ENCODE measurements at places on chromosomes 16 and 17. TPM values are rescaled to one million over a fixed set of nuclear protein-coding genes. Genes with fewer than 3 reads are reported as not detected.

DNA sequence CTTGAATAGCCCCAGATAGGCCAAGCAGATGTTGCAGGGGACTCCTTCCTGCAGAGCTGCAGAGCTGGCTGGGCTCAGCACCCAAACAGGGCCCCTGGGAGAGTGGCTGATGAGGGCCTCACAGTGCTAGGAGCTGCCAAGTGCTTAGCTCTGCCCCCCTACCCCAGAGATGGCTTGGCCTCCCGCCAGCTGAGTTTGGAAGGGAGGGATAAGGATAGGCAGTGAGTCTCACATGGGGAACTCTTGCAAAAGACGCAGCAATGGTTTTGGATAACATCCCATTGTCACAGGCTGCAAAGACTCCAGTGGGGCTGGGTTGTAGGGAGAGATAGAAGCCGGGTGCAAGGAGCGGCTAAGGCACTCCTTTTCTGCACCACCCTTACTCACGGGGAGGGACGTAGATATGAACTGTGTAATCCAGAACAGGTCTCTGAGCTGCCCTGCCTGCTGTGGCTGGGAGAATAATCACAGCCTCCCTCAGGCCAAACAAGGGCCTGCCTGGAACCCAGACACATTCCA is 52.9 kb upstream of the MAF start:
- no peak for DNase-seq

DNA sequence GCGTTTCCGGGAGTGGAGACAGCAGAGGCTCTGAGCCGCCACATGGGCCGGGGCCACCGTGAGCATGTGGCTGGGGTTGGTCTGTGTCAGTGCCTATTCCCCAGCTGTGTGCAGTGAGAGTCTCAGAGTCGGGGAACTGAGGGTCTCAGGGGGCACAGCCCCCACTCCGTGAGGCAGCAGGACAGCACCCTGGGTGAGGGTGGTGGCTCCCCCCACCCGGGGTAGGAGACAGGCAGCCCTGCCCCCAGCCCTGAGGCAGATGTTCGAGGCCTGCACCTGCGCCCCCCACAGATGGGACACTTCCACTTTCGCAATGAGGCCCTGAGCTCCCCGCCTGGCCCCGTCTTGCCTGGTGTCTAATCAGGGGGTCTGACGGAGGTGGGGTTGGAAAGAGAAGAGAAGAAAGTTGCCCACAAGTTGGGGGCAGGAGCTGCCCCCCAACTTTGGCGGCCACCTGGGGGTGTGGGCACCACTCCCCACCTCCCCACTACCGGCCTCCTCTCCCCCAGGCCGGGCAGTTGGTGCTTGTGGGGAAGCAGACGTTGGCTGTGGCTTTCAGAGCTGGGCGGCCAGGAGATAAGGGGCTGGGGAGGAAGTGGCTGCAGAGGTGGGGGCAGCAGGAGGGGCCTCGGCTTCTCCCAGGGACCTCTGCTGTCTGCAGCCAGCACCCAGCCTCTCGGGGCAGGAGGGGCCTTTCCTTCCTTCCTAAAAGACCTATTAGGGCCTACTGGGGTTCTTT is 1.8 kb upstream of the CBFA2T3 start:
- DNase-seq, result no peak

DNA sequence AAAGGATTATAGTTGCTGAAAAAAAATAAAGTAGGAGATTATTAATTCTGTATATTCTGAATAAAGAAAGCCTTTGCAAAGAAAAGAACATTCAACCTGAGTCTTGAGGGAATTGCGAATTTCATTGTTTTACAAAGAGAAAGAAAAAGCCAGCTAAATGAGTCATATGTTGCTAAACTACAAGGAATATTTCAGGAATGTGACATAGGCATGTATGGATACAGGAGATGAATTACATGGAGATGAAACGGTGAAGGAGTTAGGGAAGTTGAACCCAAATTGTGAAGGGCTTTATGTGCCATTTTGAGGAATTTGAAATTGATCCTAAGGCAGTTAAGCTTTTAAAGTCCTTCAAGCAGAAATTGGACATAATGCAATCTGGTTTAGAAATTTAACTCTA is 177.3 kb upstream of the RBL2 start:
- DNase-seq, result no peak

- DNase-seq, result no peak
These were observed 21.2 kb downstream of the SMG6 start for GRCh38 chr17:2282297-2282873.

GRCh38 chr17:51718983-51719382 is 439.5 kb downstream of the CA10 start:
- DNase-seq, result no peak

DNA sequence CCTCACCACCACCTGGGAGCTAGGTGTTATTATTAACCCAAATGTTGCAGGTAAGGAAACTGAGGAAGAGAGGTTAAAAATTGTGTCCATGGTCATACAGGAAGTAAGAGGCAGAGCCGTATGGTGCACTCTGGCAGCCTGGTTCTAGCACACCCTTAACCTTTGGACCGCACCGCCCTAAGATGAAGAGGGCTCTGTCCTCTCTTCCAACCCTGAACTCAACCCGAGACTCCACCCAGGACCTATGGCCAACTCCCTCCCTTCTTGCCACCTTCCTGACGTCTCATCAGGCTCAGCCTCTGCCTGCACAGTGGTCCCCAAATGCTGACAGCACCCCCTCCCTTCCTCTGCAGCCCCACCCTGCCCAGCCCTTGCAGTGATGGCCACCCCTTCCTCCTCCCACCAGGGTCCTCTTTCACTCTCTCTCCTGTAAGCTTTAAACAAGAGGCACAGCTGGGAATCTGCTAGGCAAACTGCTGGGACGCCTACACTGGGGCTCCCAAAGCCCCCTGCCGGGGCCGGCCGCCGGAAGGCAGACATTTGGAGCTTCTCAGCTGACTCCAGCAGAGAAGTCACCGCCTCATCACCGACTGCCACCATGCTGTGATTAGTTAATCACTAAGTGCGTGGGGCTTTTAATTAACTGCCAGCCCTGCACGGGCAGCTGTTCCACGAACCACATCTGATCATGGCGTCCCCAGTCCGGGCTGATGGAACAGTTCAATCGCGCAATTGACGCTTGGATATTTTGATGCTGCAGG is 16.7 kb upstream of the C16orf78 start:
- DNase-seq, result no peak

Gene DRC3
- 0.61 TPM for total RNA-seq

- no peak for DNase-seq
These were observed 7.5 kb downstream of the NETO2 start for GRCh38 chr16:47136099-47136842.

- DNase-seq, result no peak
These were observed 41.4 kb downstream of the AP1G1 start for GRCh38 chr16:71767060-71767900.

GRCh38 chr16:73420244-73420643 is 372.3 kb upstream of the ZFHX3 start:
- DNase-seq, result no peak

GRCh38 chr17:31878703-31879073 is 19.6 kb upstream of the COPRS start:
- no peak for DNase-seq

Gene PSMD3
- total RNA-seq, result 157 TPM

Gene TSPAN10
- 1.6 TPM for total RNA-seq

Gene EFCAB13
- total RNA-seq, result 2.2 TPM

GRCh38 chr16:30356401-30357084 is 1.4 kb upstream of the CD2BP2 start:
- DNase-seq, result no peak

DNA sequence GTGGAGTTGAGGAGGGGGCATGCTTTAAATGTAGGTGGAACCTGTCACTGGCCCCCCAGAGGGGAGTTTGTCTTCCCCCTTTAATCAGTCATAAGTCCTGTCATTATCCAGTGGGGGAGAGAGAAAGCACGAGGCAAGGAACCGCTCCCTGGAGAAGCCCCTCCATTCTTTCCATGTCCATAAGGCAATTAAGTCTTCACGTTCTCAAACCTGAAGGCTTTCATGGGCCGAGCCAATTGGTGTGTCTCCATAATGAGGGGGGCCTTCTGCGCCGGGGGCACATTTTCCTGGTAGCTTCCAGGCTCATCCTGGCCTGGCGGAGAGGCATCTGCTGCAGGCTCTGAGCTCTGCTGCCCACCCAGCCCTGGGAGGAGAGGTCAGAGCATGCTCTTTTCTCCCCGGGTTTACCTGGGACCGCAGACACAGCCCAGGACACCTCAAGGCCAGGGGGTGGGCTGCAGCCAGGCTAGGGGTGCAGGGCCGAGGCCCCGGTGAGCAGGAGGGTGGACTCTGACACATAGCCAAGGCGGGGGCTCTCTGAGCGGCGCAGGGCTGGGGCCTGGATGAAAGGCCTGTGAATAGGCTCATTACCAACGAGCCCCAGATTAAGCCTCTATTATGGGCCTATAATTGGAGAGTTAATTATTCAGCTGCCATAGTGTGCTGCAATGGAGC is 42.5 kb downstream of the C16orf78 start:
- no peak for DNase-seq

- no peak for DNase-seq
These were observed 2.2 kb upstream of the TMC5 start for GRCh38 chr16:19415461-19415860.

Gene IGF2BP1
- total RNA-seq, result 536 TPM

DNA sequence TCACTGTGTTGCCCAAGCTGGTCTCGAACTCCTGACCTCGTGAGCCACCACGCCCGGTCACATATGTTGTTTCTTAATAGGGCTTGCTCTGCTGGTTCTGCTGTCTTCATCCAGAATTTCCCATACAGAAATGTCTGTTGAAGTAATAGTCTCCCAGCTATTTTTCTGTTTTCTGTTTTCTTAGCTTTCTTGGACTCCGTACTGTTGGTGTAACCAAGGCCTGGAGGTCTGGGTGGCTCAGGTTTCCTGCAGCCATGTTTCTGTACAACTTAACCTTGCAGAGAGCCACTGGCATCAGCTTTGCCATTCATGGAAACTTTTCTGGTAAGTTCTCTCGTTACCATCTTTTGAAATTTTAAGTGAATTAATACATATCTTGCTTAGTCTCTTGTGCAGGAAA is 2.8 kb downstream of the SF3B3 start:
- DNase-seq, result no peak

DNA sequence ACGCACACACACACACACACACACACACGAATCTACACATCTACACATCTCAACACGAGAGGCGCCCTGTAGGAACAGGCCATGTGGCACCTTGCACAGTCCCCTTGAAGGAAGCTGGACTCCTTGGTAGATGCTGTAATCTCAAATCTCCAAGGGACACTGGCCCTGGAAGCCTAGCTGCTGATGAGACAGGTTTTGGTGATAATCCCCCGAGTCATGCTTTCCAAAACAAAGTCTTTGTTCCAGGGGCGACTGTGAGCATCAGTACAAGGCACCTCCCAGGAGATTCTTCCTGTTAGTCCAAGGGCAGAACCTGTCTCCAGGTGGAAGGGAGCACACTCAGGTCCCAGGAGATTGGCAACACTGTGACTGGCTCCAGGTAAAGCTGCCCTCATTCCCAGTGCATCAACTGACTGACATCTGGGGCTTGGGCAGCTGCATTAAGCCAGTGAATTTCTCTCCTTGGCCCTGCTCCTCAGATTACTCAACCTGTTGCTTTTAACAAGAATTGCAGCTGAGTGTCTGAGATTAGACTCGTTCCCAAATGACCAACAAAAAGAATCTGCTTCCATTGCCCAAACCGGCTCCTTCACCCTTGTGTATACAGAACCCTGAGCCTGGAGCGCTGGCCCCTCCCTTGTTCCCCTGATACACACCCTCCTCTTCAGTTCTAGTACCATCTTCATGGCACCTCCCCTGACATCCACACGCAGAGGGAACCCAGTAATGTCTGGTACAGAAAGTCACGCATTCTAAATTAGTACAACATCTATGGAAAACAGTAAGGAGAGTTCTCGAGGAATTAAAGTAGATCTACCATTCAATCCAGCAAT is 13.9 kb upstream of the TNRC6C start:
- no peak for DNase-seq

DNA sequence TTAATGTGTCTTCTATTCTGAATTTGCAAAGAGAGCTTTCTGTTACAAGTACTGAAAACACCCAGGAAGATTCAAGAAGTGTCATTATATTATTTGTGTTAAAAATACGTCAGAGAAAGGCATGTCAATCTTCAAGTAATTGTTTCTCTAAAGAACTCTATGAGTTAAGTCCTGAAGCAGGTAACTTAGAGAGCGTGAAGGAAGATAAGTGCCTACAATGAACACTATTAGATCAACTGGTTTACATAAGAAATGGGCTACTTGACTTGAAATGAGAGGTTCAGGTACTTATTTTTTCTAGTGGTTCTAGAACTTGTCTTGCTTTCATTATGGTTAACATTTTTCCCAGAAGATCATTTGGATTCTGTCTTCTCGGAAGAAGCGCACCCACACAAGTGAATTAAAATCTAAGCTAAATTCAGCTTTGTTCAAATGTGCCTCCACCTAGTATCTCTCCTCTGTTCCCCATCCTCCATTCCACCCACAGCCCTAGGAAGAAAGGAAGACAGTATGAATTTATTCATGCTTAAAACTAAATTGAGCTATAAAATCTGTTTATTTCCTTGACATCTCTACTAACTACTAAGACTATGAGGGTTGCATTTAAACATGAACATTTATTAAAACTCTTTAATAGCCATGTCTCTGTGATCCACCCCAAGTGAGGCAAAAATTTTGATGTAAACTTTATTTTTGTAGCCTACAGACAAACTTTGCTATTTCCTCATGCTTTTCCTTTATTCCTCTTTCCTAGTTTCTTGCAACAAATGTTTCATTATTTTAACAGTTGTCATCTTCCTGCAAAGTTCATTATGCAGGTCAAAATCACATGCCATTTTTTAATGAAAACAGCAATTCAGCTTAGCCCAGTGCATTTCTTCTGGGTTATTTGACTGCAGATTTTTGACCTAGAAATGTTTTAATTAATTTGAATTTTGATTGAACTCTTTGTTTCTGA is 206.8 kb downstream of the KCNJ2 start:
- no peak for DNase-seq

DNA sequence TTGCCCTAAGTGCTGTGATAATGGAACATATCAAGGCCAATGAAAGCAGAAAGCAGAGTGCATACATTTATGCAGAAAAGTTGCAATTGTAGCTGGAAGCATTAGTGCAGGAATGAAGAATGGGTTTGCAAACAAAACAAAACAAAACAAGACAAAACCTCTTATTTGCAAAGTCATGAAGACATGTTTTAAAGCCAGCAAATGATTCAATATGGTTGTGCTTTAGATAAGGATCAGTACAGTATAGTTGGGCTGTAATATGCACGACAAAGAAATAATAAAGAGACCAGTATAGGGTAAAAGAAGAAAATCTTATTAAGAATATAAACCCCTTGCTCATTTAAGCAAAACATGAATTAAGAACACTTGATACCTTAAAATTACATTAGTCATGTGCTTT is 398.1 kb downstream of the KIF2B start:
- no peak for DNase-seq

- no peak for DNase-seq
These were observed 45.1 kb downstream of the OMG start for GRCh38 chr17:31251970-31252328.

Gene NKD1
- 54.7 TPM for total RNA-seq

GRCh38 chr17:57544401-57544800 is 200.7 kb downstream of the CCDC182 start:
- no peak for DNase-seq

DNA sequence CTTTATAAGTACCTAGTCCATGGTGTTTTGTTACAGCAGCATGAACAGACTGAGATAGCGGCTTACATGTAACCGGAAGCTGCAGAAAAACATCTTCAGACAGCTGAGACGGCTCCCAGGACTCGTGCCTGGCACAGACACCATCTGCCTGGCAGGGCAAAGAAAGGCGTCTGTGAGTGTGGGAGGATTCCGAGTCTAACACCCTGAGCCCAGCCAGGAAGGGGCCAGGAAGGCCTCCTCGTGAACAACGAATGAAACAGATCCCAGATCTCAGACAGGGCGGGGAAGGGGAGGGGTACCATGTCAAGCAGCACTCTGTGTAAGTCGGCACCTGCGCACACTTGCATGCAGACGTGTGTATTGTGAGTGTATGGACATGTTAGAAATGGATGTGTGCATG is 4.4 kb upstream of the CSNK1D start:
- DNase-seq, result no peak

All from neural crest cell (in vitro differentiated cells).